Thoracic aorta (tissue), 2 donors: ENCODE measurements at places on chromosomes 2 and 18.

DNA sequence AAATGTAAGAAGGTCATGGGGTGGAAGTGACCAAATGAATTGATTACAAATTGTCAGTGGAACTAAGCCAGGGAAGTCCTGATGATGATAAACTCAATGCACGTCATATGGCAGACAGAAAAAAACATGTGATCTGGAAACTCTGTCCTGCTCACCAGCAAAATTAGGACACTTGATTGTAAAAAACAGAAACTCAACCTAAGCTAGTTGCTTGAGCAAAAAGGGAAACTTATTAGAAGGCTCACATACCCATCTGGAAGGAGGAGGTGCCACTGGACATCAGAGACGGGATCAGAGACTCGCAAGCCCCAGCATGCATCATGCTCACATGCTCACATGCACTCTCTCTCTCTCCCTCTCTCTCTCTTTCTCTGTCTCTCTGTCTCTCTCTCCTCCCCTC lies 96.8 kb downstream of the SP3 start:
- no peak for DNase-seq
- H3K27me3 ChIP-seq: no peaks in the 10 kb centered on the region
- H3K27ac ChIP-seq: no peak overlapping the region
- no peak overlapping the region for H3K4me3 ChIP-seq
- no peaks in the 10 kb centered on the region for H3K36me3 ChIP-seq

- H3K27me3 ChIP-seq: no peaks in the 10 kb centered on the region
- H3K27ac ChIP-seq: no peak overlapping the region
- no peak overlapping the region for H3K4me3 ChIP-seq
- no peak for DNase-seq
- no peaks in the 10 kb centered on the region for H3K4me1 ChIP-seq
Observed at GRCh38 chr18:52376104-52376503, 36.1 kb downstream of the DCC start.

- H3K4me1 ChIP-seq: peaks cover 22% of the 10 kb centered on the region
- H3K4me3 ChIP-seq: peak overlapping the region; percentile 83
- H3K27ac ChIP-seq: no peak overlapping the region
- H3K36me3 ChIP-seq: no peaks in the 10 kb centered on the region
- DNase-seq: no peak
Observed at GRCh38 chr2:119679526-119679837, 481 bp downstream of the TMEM177 start.

- H3K27ac ChIP-seq: no peak overlapping the region
- H3K36me3 ChIP-seq: no peaks in the 10 kb centered on the region
- no peaks in the 10 kb centered on the region for H3K27me3 ChIP-seq
- H3K4me3 ChIP-seq: no peak overlapping the region
- no peaks in the 10 kb centered on the region for H3K4me1 ChIP-seq
- no peak for DNase-seq
Observed at GRCh38 chr2:157359628-157360027, 34.0 kb upstream of the ERMN start.

GRCh38 chr18:63843008-63843407 lies 44.5 kb upstream of the SERPINB2 start:
- H3K27me3 ChIP-seq: no peaks in the 10 kb centered on the region
- no peak for DNase-seq
- H3K36me3 ChIP-seq: no peaks in the 10 kb centered on the region

- no peak for DNase-seq
- peaks cover 14% of the 10 kb centered on the region for H3K4me1 ChIP-seq
- no peak overlapping the region for H3K4me3 ChIP-seq
- no peaks in the 10 kb centered on the region for H3K27me3 ChIP-seq
- no peak overlapping the region for H3K27ac ChIP-seq
Observed at GRCh38 chr2:220065581-220065980, 438.2 kb downstream of the SLC4A3 start.

GRCh38 chr2:176285321-176285720 lies 16.1 kb downstream of the MTX2 start:
- H3K27me3 ChIP-seq: no peaks in the 10 kb centered on the region
- no peak for DNase-seq
- no peak overlapping the region for H3K4me3 ChIP-seq

DNA sequence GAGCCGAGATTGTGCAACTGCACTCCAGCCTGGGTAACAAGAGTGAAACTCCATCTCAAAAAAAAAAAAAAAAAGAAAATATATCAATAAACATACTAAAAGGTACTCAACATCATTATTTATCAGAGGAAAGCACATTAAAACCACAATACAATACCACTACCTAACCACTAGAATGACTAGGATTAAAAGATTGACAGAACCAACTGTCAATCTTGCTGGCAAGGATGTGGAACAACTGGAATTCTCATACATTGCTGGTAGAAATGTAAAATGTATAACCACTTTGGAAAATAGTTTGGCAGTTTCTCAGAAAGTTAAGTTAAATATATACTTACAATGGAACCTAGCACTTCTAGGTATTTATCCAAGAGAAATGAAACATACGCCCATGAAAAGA lies 88.6 kb downstream of the B3GNT2 start:
- H3K36me3 ChIP-seq: no peaks in the 10 kb centered on the region
- no peaks in the 10 kb centered on the region for H3K4me1 ChIP-seq
- no peak for DNase-seq
- no peak overlapping the region for H3K27ac ChIP-seq
- no peak overlapping the region for H3K4me3 ChIP-seq

- no peaks in the 10 kb centered on the region for H3K36me3 ChIP-seq
- no peaks in the 10 kb centered on the region for H3K27me3 ChIP-seq
- peaks cover 66% of the 10 kb centered on the region for H3K4me1 ChIP-seq
- H3K4me3 ChIP-seq: no peak overlapping the region
- DNase-seq: no peak
- H3K27ac ChIP-seq: no peak overlapping the region
Observed at GRCh38 chr2:148656516-148656915, 12.0 kb downstream of the EPC2 start.

DNA sequence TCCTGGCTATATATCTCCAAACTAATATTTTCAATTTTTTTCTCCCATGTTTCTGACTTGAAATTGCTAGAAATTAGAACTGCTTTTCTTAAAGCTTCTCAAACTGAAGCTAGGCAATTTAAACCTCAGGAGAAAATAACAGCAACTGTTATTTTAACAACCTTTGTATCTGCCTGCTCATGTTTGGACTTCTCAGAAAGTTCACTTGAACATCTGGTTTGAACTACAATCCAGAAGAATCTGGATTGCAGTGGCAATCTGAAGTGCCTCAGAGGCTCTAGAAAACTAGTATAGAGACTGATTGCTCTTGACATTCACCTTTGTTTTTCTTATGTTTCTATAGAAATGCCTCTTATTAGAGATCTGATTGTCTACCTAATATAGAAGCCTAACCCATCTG lies 64.1 kb downstream of the STAT4 start:
- no peak overlapping the region for H3K27ac ChIP-seq
- H3K36me3 ChIP-seq: no peaks in the 10 kb centered on the region
- no peak overlapping the region for H3K4me3 ChIP-seq
- no peaks in the 10 kb centered on the region for H3K27me3 ChIP-seq
- DNase-seq: no peak

GRCh38 chr2:136030406-136030805 lies 45.0 kb upstream of the DARS1 start:
- H3K27ac ChIP-seq: no peak overlapping the region
- DNase-seq: no peak
- no peak overlapping the region for H3K4me3 ChIP-seq
- H3K4me1 ChIP-seq: no peaks in the 10 kb centered on the region
- H3K36me3 ChIP-seq: no peaks in the 10 kb centered on the region
- no peaks in the 10 kb centered on the region for H3K27me3 ChIP-seq

- peak within 1 kb of the TSS; percentile 84 for H3K27ac ChIP-seq
- DNase-seq: peak; percentile 39
- peaks cover 14% of the 10 kb centered on the region for H3K4me1 ChIP-seq
- peak within 1 kb of the TSS; percentile 99 for H3K4me3 ChIP-seq
- H3K36me3 ChIP-seq: no peaks in the 10 kb centered on the region
Observed at GRCh38 chr2:62195421-62196277, at the start of gene B3GNT2. TSS of gene B3GNT2 (plus strand) at chr2:62196115. CDS start at chr2:62222221, 26,106 bp downstream.

DNA sequence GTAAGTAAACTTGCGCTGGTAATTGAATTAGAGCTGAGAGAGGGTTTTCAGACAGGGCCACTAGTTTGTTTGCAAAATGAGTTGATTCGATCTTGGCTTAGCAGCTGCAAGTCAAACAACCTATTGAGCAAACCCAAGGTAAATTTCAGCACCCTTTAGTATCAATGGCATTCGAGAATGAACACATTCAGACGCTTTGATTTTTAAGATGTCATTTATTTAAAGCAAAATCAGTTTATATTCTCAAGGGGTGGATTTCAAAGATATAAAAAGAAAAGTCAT lies 44.2 kb downstream of the TGIF1 start:
- no peaks in the 10 kb centered on the region for H3K27me3 ChIP-seq
- H3K27ac ChIP-seq: no peak overlapping the region
- no peak for DNase-seq
- no peaks in the 10 kb centered on the region for H3K4me1 ChIP-seq
- no peak overlapping the region for H3K4me3 ChIP-seq
- no peaks in the 10 kb centered on the region for H3K36me3 ChIP-seq

DNA sequence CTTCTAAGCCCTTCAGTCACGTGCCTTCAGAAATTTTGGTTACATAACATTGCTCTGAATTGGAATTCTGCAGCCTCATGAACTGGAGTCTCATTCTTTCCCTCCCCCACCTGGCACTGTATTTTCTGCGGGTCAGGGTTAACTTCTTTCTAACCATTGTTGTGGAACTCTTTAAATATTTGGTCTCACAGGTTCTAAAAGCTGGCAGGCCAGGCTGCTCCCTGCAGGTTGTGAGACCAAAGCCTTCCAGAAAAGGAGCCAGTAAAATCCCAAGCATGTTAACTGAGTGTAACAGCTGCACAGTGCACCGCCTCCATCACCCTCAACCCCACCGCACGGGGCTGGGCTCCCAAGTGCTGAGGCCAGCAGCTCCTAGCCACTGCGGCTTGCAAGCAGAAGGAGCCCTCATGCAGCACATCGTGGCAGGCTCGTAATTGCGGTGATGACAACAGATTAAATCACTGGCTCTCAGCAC lies 174.1 kb upstream of the ALPP start:
- no peak overlapping the region for H3K4me3 ChIP-seq
- H3K36me3 ChIP-seq: no peaks in the 10 kb centered on the region
- no peaks in the 10 kb centered on the region for H3K27me3 ChIP-seq
- DNase-seq: no peak
- H3K4me1 ChIP-seq: no peaks in the 10 kb centered on the region

GRCh38 chr18:73124175-73124574 lies 256.4 kb upstream of the NETO1 start:
- no peaks in the 10 kb centered on the region for H3K4me1 ChIP-seq
- DNase-seq: no peak
- H3K27ac ChIP-seq: no peak overlapping the region
- H3K36me3 ChIP-seq: no peaks in the 10 kb centered on the region
- H3K27me3 ChIP-seq: no peaks in the 10 kb centered on the region
- no peak overlapping the region for H3K4me3 ChIP-seq

GRCh38 chr18:36101943-36102342 lies 27.2 kb downstream of the SLC39A6 start:
- DNase-seq: no peak
- H3K27me3 ChIP-seq: no peaks in the 10 kb centered on the region
- H3K4me3 ChIP-seq: no peak overlapping the region
- no peaks in the 10 kb centered on the region for H3K4me1 ChIP-seq
